ENCODE measurements at places on chromosomes 13 and 19.

DNA sequence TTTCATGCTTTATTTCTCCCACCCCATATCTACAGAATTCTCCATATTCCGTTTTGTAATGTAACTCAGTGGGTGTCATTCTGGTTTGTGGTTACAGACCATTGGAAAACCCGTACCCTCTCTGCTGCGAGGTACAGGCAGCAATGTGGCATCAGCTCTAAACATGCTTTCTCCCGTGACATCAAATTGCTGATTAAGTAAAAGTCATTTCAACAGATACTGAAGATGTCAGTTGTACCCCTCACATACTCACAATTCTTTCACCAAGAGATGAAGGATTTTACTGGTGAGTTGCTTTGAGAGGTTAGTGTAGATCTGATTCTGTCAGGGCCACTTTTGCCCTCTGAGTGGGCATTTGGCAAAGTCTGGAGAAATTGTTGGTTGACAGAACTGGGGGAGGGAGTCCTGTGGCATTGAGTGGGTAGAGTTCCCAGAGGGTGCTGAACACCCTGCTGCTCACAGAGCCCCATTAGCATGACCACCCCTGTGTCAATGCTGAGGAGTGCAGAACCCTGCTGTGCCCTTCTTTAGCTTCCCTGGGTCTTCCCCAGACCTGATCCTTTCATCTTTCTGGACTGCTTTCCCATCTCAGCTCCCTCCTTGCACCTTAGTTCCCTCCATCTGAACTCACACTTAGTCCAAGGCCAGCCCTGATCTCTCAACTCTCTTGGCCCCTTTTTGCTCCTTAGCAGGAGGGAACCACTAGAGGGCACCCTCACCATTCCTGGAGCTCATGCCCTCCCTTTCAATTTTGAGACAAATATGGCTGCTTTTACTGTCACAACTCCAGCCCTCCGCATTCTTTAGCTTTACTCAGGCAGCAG is 39.9 kb upstream of the CEACAM8 start:
- DNase-seq, result peak; percentile 5

GRCh38 chr13:88112526-88112925 is 441.4 kb downstream of the SLITRK5 start:
- DNase-seq, result no peak

DNA sequence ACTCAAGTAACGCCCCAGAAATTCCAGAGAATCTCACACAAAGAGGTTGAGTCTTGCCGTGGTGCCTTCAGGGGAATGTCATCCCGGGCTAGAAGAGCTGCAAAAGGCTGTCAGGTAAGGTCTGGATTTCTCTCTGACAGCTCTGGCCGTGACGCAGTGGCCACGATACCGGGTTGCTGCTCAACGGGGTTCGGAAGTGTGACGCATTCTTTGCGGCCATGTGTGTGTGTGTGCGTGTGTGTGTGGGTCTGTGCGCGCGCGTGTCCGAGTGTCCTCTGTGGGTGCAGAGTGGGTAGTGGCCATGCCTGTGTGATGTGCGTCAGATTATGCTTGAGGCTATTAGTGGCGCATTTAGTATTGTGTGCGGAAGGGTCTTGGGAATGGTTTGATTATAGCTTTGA is 306 bp downstream of the ZNF540 start:
- no peak for DNase-seq

DNA sequence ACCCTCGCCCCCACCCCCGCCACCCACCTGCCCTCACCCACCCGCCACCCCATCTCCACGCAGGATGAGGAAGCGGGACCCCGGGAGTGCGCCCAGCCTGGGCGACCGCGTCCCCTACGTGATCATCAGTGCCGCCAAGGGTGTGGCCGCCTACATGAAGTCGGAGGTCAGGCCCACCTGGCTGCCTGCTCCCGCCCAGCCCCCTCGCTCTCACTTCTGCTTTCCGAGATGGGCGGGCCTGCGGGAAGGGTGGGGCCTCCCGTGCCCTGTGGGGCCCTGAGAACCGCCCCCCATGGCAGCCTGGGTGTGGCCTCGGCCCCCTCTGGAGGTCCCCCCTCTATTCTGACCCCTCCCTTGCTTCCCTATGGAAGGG is 3.1 kb upstream of the SPIB start:
- no peak for DNase-seq

GRCh38 chr13:75316427-75316826 is 165.5 kb downstream of the TBC1D4 start:
- no peak for DNase-seq

GRCh38 chr13:26485786-26486185 is 71.7 kb upstream of the WASF3 start:
- no peak for DNase-seq

- DNase-seq, result peak; percentile 61
Measured at GRCh38 chr13:24228852-24229458, 68.4 kb downstream of the SPATA13 start.

- no peak for DNase-seq
Measured at GRCh38 chr13:80059789-80060188, 281.1 kb downstream of the SPRY2 start.

- no peak for DNase-seq
Measured at GRCh38 chr19:14369399-14370168, 11.7 kb upstream of the ADGRE5 start.

DNA sequence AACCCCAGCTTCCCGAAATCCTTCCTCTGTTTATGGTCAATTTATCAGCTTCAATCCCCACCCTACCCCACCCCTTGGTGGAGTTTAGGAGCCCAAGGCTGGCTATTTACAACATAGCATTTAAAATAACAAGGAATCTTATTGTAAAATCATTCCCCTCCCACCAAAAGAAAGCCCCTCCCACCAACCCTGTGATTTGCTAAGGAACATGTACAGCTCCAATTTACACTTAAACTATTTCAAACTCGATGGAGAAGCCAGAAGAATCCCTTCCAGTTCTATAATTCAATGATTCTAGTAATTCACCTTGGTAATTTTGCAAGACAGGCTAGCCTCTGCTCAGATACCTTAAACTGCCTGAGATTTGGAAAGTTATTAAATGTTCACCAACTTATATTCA is 3.0 kb downstream of the LATS2 start:
- no peak for DNase-seq

DNA sequence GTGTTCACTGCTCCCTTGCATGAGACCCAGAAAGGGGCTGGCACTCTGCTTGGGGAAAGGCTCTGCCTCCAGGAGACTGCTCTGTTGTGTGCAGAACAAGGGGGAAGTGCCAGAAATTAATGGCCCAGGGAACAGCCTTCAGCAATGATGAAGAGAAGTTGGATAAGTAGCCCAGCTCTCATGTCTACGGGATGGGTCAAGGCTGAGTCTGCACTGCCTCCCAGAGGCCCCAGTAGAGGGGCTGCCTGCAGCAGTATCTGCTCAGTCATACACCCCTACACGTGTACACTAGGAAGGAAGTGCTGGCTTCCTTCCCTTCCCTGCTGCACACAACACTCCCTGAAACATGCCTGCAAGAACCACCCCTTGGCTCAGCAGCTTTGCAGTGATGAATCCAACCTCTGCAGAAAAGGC is 54.6 kb upstream of the URI1 start:
- DNase-seq, result no peak

DNA sequence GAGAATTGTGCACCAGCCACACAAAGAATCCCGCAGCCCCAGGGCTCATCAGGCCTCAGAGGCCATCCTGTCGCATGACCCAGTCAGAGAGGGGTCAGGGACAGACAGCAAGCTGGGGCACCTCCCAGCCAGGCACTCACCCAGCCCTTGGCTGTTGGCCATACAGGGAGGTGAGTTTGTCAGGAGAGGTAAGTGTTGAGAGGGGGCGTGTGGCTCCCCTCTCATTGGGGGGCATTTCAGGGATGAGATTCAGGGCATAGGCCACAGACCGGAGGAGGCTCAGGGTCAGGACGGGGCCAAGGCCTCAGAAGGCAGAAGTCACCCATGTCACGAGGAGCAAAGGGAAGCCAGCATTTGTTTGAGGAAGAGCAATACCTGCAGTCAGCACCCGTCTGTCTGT is 37.1 kb downstream of the MYO9B start:
- DNase-seq, result no peak

DNA sequence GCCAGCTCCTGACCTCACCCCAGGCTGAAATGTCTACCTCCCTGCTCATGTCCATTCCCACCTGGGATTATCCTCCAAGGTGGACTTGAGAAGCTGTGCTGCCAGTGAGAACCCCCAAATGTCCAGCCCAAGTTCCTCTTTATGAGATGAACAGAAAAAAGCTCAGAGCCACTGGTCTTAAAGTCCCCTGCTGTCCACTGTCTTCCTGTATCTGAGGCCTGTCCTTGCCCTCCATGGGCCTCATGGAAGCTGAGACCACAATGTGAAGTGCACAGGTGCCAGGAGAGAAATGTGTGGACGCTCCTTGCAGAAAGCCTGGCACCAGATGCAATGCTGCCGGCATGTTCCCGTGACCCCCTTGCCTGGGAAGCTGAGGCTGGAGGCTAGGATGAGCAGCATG is 3.3 kb upstream of the AMER2 start:
- no peak for DNase-seq

DNA sequence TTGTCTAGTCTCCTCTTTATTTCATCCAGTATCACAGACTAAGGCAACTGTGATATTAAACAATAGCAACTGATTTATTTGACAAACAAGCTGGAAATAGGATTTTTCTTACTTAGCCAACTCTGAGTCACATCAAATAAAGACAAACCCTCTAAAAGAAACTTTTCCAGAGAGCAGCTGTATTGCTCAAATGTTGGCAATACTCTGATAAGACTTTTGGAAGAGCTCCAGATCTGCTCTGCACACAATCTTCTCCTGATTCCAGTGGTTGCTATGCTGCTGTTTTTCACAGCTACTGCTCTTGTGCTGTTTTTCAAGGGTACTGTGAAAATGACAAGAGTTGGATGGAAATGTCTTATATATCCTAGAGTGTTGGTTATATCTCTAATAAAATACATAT is 1479.2 kb downstream of the SLITRK5 start:
- no peak for DNase-seq

GRCh38 chr19:55504252-55504603 is 16.0 kb downstream of the SSC5D start:
- DNase-seq, result no peak

DNA sequence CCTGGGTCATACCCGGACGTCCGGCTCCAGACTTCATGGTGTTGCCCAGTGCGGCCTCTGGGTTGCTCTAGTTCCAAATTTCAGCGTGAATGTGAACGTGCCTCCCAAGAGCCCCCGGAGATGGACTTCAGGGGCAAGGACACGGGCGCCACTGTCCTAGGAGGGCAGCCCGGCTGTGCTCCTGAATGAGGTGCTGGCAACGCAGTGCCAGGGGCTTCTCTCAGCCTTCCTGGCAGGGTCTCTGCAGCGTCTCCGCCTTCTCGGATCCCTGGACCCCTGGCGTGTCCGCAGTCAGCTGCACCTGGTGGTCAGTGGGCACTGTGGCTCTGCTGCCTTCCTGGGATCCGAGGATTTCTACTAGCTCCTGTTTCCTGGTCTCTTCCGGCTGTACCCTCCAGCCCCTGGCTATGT is 101.7 kb upstream of the MCF2L start:
- no peak for DNase-seq

DNA sequence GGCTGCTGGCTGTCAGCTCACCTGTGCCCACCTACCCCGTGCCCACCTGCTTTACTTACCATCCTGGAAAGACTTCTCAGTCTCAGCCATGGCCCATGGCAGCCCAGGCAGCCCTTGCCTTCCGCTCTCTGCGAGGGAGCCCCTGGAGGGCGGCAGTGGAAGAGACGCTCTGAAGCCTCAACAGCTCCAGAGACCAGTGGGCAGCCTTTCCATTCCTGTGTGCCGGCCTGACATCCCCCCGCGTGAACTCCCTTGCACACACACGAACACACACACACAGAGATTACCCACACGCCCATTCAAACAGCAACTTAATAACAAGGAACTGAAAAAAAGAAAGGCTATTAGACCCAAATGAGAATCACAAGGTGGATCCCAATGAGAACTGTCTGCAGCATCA is 14.2 kb upstream of the RASA3 start:
- DNase-seq, result no peak

DNA sequence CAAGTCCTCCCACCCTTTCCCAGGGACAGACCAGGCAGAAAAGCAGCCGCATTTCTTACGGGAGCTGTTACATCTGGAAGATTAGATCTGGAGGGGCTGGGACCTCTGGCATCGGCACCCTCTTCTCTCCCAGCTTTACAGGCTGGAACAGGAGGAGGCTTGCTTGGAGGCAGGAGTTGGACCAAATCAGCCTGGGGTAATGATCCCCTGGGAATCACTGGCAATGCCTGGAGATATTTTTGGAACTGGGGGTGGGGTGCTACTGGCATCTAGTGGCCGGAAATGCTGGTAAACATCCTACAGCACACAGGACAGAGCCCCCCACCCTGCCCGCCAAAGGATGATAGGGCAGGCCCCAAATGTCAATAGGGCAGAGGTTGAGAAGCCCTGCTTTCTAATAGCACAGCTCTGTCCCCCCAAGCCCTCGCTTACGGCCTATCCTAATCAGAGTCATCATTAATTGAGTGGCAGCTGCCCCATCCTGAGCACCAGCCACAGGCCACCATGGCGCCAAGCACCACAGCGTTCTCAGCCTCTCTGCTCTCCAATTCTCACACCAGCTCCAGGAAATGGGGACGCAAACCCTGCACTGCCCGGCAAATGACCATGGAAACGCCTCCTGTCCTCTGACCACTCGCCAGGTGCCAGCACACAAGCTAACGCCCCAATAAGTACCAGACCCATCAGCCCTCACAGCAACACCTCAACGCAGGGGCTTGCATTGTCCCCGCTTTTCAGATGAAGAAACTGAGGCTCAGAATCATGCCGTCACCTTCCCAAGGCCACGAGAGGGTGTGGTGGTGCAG is 20.6 kb downstream of the LRRC4B start:
- no peak for DNase-seq

- no peak for DNase-seq
Measured at GRCh38 chr13:114019367-114019766, 45.5 kb upstream of the C13orf46 start.

GRCh38 chr19:2663920-2664571 is 38.4 kb downstream of the GNG7 start:
- no peak for DNase-seq

- DNase-seq, result no peak
Measured at GRCh38 chr19:16928916-16929315, 40.1 kb downstream of the F2RL3 start.

GRCh38 chr19:31058676-31059340 is 290.4 kb downstream of the TSHZ3 start:
- DNase-seq, result no peak

- no peak for DNase-seq
Measured at GRCh38 chr19:6250024-6250615, 29.7 kb downstream of the MLLT1 start.

DNA sequence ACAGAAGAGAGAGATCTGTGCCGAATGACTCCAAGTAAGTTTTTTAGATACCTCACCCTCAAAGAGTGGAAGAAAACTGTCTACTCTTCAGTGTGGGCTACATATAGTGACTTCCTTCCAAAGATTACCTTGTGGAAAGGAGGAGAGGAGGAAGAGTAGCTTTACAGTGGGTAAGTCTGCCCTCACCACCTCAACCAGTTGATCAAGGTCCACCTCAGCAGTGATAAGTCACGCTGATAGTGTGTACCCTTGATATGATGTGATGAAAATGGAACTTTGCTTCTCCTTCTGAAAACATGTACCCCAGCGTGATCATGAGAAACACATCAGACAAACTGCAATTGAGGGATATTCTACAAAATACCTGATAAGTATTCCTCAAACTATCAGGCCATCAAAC is 20.6 kb downstream of the KLF5 start:
- DNase-seq, result no peak

- DNase-seq, result peak; percentile 81
Measured at GRCh38 chr19:38229585-38230073, 5.6 kb upstream of the DPF1 start.

Data from fibroblast of the conjunctiva (primary cell).